ENCODE measurements at places on chromosomes 2 and 18.

DNA sequence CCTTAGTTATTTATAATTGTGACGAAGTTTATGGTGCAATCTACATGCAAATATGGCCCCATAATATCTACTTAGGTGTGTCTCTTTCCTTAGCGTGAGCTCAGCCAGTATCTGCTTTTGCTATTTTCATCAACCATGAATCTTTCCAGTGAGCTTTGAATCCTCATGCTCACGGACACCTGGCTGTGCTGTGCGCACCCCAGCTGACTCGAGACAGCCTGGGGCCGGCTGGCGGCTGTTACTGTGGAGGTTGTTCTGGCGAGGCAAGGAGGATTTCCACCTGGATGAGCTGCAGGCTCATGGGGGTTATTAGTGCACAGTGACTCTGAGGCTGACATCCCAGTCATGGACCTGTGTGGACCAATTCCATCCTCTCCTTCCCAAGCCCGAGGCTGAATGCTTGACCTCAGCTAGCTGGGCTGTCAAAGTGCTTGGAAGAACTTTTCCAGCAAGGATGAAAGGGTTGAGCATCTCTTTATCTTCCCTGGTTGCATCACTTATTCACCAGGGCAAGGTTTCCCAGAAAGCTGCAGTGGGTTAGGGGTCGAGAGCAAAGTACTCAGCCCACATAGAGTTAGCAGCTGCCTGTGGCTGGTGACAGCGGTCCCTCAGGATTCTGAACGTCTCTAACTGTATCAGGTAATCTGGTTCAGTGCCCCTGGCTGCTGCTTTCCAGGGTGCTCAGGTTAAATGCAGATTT, 141.7 kb downstream of the ARL4C start:
- DNase-seq: no peak

- no peak for DNase-seq
Observed at GRCh38 chr2:131039908-131040660, 53.2 kb downstream of the FAM168B start.

DNA sequence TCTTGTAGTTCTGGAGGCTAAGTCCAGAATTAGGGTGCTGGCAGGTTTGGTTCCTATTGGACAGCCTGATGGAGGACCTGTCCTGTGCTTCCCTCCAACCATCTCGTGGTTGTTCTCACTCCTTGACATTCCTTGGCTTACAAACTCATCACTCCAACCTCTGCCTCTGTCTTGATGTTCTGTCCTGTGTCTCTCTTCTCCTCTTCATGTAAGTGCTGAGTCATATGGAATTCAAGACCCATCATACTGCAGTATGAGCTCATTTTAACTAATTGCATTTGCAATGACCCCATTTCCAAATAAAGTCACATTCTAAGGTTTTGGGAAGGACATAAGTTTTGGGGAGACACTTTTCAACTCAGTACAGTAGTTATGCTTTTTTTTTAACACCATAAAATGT, 374.7 kb downstream of the TRIB2 start:
- no peak for DNase-seq

GRCh38 chr2:26164641-26165211, 8.2 kb upstream of the GAREM2 start:
- DNase-seq: no peak

DNA sequence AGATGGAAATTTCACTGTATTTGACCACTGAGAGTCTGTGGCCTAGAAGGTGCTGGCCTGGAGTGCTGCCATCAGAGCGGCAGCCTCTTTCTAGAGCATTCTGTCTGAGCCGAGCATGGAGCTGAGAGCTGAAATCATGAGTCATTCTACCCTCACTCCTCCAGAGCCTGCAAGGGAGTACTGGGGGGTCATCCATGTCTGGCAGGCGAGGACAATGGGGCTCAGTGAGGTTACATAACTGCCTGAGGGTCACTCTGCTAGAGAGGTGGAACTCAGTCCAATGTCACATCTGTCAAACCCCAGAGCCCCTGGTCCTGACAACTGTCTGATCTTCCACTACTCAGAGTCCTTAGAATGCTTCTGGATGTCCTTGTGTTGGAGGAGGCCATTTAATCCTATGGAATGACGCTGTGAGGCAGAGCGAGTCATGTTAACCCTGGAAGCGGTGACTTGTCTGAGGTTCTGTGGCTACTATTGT, 65.3 kb downstream of the HAUS1 start:
- no peak for DNase-seq

- no peak for DNase-seq
Observed at GRCh38 chr2:214069254-214069653, 341.6 kb upstream of the VWC2L start.

GRCh38 chr2:66048667-66049066, 386.3 kb upstream of the MEIS1 start:
- no peak for DNase-seq

- DNase-seq: peak; percentile 25
Observed at GRCh38 chr18:75836516-75836915, 409.0 kb upstream of the SMIM21 start.

GRCh38 chr2:20594957-20595356, 55.9 kb downstream of the HS1BP3 start:
- no peak for DNase-seq

GRCh38 chr2:12081481-12082210, 335.2 kb downstream of the LPIN1 start:
- DNase-seq: no peak

GRCh38 chr18:21889570-21889969, 149.0 kb downstream of the MIB1 start:
- no peak for DNase-seq

DNA sequence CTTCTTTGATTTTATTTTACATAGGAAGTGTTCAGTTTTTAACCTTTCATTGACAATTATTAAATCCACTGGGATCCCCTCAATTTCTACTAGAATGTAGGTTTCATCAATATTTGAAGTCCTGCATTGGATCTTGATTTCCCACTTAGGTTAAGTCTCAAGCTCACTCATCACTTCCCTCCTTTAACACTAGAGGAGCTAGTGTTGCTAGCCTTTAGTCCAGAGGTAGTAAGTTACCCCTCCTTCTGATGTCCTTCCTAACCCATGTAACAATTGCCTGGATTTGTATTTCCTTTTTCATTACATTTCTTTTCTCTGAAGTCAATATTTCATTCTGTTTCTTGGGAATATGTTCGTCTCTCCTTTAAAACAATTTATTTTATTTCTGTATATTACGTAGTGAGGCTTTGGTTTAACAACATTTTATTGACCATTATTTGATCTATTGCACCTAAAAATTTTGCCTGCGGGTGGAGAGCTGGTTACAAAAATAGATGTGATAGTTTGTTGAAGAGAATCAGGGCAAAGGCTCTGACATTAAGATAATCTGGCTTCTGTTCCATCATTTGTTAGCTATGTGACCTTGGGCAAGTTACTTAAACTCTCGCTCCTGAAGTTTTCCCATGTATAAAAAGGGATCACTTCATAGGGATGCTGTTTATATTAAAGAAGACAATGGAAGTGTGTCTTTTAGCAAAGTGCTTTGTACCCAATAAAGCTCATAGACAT, 833.0 kb downstream of the SLC4A3 start:
- no peak for DNase-seq

DNA sequence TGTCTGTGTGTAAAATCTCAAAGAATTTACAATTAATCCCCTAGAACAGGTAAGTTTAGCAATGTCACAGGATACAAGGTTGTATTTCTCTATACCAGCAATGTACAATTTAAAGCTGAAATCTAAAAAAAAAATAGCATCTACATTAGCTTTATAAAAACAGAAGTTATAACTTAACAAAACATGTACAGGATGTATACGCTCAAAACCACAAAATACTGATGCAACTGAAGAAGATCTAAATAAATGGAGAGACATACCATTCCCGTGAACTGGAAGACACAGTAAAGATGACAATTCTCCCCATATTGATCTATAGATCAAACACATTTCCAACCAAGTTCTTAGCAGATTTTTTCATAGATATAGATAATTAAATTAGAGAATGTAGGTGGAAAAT, 17.5 kb upstream of the RANBP2 start:
- no peak for DNase-seq

GRCh38 chr2:118470297-118470696, 377.2 kb downstream of the EN1 start:
- DNase-seq: no peak

DNA sequence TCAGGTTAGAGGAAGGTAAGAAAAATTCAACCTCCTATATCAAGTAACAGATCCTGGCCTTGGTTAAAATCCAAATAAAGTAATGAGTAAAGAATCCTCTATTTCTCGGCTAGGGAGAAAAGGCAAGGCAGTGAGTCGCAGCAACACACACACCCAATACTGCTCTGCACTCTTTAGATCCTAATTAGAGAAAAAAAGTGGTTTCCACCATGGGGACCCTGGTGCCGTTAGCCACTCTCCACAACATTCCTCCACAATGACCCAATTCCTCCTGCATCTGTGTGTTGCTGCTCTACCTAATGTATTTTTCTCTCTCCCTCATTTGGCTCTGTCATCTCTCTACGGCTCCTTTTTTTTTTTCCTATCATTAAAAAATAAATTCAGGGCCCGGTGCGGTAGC, 462.7 kb downstream of the METTL4 start:
- DNase-seq: no peak

GRCh38 chr2:143936538-143936847, 583.4 kb downstream of the ZEB2 start:
- no peak for DNase-seq

DNA sequence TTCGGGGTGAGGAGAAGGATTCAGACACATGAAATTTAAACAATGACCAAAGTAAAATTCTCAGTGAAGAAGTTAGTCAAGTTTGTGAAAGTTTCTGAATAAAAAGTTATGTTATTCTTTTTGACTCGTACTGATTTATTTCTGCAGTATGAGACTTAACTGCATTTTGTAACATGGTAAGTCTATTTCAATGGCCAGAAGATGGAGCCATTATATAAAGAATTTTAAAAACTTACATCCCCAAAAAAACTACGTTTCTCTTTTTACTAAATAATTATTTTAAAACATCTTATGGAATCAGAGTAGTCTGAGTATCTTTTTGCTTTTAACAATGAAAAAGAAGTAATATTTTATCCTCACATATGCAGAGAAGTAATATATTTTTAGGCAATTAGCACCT, 51.4 kb upstream of the SCN1A start:
- no peak for DNase-seq

GRCh38 chr2:45774688-45775244, 123.3 kb downstream of the PRKCE start:
- no peak for DNase-seq

DNA sequence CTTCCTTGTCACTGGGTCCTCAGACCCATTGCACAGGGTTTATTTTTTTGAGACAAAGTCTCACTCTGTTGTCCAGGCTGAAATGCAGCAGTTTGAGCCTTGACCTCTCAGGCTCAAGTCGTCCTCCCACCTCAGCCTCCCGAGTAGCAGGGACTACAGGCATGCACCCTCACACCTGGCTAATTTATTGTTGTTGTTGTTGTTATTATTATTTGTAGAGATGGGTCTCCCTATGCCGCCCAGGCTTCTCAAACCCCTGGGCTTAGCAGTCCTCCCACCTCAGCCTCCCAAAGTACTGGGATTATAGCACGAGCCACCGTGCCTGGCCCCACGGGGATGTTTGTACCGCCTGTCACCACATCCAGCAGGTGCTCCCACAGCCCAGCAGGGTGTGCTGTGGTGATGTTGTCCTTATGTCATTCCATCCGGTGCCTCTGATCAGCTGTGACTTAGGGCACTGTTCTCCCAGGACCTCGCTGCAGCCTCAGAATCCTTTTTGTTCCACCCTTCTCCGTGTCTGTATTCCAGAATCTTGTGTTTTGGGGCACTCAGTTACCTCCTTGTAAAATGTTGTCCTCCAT, 182.3 kb downstream of the INO80D start:
- DNase-seq: no peak

GRCh38 chr2:72576861-72577260, 249.0 kb downstream of the EXOC6B start:
- DNase-seq: no peak

DNA sequence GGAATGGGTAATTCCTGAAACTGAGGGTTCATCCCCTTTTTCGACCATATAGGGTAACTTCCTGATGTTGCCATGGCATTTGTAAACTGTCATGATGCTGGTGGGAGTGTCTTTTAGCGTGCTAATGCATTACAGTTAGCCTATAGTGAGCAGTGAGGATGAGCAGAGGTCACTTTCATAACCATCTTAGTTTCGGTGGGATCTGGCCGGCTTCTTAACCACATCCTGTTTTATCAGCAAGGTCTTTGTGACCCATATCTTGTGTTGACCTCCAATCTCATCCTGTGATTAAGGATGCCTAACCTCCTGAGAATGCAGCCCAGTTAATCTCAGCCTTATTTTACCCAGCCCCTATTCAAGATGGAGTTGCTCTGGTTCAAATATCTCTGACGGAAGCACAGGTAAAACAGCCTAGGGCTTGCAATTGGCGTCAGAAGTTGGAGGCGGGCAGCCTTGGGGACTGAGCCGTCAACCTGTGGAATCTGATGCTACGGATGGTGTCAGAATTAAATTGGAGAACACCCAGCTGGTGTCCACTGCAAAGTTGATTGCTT, 19.5 kb downstream of the RALBP1 start:
- no peak for DNase-seq

DNA sequence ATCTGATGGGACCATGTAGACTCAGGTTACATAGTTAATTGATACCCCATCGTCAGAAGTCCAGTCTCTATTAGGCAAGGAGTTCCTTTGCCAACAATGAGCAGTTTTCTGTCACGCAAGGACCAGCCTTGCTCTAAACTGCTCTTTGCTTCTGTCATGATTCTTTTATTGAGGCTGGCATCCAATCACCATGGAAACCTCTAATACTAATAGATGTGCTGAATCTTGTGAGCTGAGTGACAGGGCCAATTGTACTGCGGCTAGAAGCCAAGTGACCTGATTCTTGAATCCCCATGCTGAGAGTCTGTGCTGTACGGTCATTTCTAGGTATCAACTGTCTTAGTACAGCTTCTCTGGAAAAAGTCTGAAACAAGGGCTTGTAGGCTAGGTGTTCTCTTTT, 395.6 kb downstream of the RND3 start:
- DNase-seq: no peak

GRCh38 chr18:57959278-57959677, 84.7 kb upstream of the NEDD4L start:
- DNase-seq: no peak

DNA sequence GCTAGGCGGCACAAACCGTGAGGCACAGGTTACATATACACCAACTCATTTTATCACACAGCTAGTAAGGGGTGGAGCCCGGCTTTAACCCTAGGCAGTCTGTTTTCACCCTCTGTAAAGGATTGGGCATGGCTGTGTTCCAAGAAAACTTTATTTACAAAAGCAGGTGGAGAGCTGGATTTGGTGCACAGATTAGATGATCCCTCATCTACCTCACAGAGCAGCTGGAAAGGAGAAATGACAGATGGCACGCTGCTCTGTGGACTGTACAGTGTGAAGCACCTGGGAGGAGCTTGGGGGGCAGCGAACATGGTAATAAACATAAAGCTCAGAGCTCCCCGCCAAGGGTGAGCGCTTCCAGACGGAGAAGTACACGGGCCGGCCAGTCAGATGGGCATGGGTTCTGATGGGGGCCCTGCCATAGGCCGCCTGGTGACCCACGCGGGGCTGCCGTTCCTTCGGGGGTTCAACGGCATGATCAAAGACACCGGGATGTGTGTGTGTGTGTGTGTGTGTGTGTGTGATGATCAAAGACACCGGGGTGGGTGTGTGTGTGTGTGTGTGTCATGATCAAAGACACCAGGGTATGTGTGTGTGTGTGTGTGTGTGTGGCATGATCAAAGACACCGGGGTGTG, 862 bp upstream of the TMEM177 start:
- DNase-seq: no peak

- no peak for DNase-seq
Observed at GRCh38 chr2:41922177-41922576, 125.6 kb upstream of the PKDCC start.

All from osteocyte (in vitro differentiated cells).